Panc1 (cell line): ENCODE measurements at places on chromosomes 13 and 19. TPM values are rescaled to one million over a fixed set of nuclear protein-coding genes. Genes with fewer than 3 reads are reported as not detected.

Gene ZNF728
- not detected for total RNA-seq

Gene RHPN2
- 227 TPM for total RNA-seq

Gene GTF2F2
- 21.7 TPM for total RNA-seq

Gene SNAPC2
- 63.0 TPM for total RNA-seq

Gene ACTMAP
- total RNA-seq: 5.5 TPM

DNA sequence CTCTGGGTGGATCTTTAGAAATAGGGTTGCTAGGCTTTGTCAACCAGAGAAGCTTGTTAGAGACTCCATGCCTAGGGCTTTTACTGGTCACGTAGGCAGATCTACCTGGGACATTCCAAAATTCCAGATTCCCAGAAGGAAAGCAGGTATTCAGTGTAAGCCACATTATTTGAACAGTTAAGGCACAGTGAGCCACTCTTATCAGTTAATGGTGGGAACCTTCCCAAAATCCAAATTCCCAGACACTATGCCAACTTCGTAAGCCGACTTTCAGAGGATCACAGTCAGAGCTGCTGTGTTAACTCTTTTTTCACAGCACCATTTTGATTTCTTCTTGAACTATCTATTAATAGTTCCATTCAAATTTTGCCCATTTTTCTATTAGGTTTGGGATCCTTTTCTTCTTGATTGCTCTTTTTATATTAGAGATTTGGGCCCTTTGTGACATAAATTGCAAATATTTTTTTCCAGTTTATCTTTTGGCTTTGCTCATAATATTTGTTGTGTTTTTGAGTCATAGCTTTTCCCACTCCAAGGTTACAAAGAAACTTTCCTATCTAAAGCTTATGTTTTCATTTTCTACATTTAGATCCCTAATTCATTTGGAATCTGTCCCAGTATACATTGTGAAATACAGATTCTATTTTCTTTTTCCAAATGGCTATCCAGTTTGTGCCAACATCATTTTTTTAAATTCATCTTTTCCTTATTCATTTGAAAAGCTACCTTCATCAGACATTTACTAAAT, 77.3 kb downstream of the DHRS12 start:
- no peak overlapping the region for H3K27ac ChIP-seq
- H3K4me1 ChIP-seq: 0 out of 2 replicates have a peak, but pooled peaks cover 4% of the 10 kb centered on the region
- H3K27me3 ChIP-seq: no peaks in the 10 kb centered on the region
- no peaks in the 10 kb centered on the region; the same call in 1 of the 2 replicates for H3K36me3 ChIP-seq

DNA sequence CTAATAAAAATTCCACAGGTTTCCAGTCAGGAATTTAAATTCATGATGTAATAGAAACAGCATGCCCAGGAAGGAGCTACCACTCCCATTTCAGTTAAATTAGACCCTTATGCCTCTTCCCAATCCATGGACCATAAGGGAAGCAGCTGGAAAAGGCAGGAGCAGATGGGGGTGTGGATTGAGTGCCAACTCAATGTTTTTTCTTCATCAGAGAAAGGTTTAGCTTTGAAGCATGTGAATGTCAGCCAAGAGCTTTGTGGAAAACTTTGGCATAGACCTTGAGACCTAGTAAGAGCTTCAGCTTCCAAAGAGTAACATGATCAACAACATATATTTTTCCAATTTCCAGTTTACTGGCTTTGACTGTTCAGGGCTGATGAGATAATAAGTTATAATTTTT, 2139.9 kb downstream of the PCDH9 start:
- no peaks in the 10 kb centered on the region for H3K4me1 ChIP-seq
- DNase-seq: no peak
- H3K27ac ChIP-seq: no peak overlapping the region

- peaks cover 83% of the 10 kb centered on the region for H3K4me1 ChIP-seq
- DNase-seq: no peak
- H3K27me3 ChIP-seq: no peaks in the 10 kb centered on the region
- no peak overlapping the region for H3K4me3 ChIP-seq
- peaks cover 29% of the 10 kb centered on the region for H3K36me3 ChIP-seq
- peak overlapping the region; percentile 23; the same call in 1 of the 2 replicates for H3K27ac ChIP-seq
Observed at GRCh38 chr19:54207676-54207982, 7.0 kb downstream of the RPS9 start.

DNA sequence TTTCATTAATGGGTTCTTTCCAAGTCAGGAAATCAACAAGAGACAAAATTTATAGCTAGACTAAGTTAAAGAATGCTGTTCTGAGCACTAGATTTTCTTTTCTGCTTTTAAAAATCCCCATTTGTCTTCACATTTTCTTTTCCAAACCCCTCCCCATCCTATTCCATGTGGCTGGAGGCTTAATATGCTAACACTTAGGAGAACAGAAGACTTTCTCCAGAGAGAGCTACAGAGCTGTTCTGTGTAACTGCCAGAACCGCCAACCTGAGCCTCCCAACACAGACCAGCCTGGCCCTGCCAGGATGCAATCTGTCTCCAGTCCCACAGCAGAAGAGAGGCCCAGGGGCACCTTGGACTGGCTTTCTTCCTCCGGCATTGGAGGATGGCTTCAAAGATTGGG, 264.1 kb downstream of the NDFIP2 start:
- no peaks in the 10 kb centered on the region; the same call in 1 of the 2 replicates for H3K4me1 ChIP-seq
- H3K4me3 ChIP-seq: no peak overlapping the region
- no peak overlapping the region for H3K27ac ChIP-seq

GRCh38 chr13:26469602-26470001, 87.9 kb upstream of the WASF3 start:
- DNase-seq: no peak
- H3K4me3 ChIP-seq: no peak overlapping the region
- H3K27me3 ChIP-seq: no peaks in the 10 kb centered on the region
- no peaks in the 10 kb centered on the region for H3K36me3 ChIP-seq
- H3K27ac ChIP-seq: no peak overlapping the region

DNA sequence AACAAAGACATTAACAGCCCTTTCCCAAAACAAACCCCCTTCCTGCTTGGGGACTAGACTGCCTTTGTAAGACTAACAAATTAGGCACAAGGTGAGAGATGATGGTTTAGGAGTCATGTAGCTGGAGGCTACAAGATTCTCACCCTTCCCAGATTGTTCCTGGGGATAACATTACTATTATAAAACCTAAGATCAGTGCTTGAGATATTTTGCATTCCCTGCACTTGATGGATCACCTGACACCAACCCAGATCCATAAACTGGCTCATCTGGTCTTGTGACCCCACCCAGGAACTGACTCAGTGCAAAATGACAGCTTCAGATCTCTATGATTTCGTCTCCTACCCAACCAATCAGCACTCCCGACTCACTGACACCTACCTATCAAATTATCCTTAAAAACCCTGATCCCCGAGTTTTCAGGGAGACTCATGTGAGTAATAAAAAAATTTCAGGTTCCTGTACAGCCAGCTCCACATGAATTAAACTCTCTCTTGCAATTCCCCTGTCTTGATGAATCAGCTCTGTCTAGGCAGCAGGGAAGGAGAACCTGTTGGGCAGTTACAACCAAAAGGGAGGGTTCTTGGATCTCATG, 2.4 kb upstream of the ZNF616 start:
- no peak overlapping the region for H3K4me3 ChIP-seq
- H3K4me1 ChIP-seq: no peaks in the 10 kb centered on the region; the same call in 1 of the 2 replicates
- no peaks in the 10 kb centered on the region for H3K27me3 ChIP-seq
- no peak overlapping the region for H3K27ac ChIP-seq
- H3K36me3 ChIP-seq: no peaks in the 10 kb centered on the region; the same call in 1 of the 2 replicates
- DNase-seq: no peak

DNA sequence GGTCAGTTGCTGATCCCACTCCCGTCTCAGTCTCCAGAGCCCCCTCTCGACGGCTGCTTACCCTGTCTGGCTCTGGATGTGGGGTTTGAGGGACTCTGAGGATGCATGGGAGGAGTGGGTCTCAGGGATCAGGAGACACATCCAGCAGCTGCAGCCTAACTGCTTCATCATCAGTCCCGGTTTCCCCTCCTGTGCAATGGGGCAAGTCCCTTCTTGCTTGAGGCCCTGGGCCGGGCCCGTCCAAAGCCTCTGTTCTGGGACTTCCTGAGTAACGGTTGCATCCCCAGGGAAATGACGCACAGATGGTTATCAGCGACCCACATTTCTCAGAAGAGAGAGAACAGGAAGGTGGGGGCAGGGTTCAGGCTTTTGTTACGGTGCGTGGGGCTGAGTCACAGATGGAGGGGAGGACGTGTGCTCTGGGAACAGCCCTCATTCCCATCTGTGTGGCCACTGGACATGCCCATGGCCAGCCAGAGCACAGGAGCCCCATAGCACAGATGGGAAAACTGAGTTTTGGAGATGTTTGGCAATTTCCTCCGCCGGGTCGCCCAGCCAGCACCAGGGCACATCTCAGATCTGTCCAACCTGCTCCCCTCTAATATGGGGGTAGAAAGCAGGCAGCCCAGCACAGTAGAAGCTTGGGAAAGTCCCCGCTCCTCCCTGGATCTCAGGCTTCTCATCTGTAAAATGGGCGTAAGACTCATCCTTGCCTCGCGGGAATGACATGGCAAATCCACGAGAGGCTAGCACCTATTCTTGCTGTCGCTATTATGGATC, 19.3 kb downstream of the GNA15 start:
- H3K27ac ChIP-seq: peak overlapping the region; percentile 51; the same call in 1 of the 2 replicates
- H3K27me3 ChIP-seq: no peaks in the 10 kb centered on the region
- no peaks in the 10 kb centered on the region for H3K36me3 ChIP-seq

- no peaks in the 10 kb centered on the region for H3K36me3 ChIP-seq
- no peak overlapping the region for H3K4me3 ChIP-seq
- no peak overlapping the region for H3K27ac ChIP-seq
Observed at GRCh38 chr19:30969591-30969990, 379.6 kb downstream of the TSHZ3 start.

DNA sequence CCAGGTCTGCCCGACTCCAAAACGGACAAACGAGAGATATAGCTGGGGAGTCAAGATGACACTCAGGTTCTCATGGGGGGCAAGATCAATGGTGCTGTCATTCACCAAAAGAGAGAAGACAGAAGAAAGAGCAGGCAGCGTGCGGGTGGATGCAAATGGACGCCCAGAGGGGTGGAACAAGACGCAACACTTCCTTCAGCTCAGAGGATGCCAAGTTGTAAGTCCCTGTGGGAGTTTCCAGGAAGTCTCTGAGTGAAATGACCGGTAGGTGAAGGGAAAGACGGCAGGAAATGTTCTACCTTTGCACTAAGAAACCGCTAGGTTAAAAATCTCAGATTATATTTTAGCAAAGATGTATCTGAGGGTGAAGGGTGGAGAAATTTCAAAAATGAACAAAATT, 26.5 kb downstream of the TUBGCP3 start:
- no peaks in the 10 kb centered on the region for H3K4me1 ChIP-seq
- DNase-seq: no peak
- no peak overlapping the region for H3K4me3 ChIP-seq
- H3K27ac ChIP-seq: no peak overlapping the region
- H3K27me3 ChIP-seq: no peaks in the 10 kb centered on the region

DNA sequence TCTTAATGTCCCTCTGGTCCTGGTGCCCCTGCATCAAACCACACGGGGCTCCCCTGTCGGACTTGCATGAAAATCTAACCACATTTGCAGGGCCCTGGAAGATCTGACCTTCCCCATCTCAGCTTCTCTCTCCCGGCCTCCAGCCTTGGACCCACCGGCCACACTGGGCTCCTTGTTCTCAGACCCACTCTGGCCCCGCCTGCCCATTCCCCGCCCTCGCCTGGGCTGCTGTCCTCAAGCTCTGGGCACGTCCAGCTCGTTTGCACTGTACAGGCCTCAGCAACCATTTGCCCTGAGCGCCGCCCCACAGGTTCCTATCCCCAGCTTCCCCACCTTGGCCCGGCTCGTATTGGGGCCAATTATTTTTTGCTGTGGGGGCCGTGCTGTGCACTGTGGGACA, 10.5 kb downstream of the MYO9B start:
- DNase-seq: no peak
- H3K4me1 ChIP-seq: peaks cover 8% of the 10 kb centered on the region
- no peaks in the 10 kb centered on the region for H3K27me3 ChIP-seq
- no peak overlapping the region for H3K4me3 ChIP-seq
- H3K36me3 ChIP-seq: no peaks in the 10 kb centered on the region

DNA sequence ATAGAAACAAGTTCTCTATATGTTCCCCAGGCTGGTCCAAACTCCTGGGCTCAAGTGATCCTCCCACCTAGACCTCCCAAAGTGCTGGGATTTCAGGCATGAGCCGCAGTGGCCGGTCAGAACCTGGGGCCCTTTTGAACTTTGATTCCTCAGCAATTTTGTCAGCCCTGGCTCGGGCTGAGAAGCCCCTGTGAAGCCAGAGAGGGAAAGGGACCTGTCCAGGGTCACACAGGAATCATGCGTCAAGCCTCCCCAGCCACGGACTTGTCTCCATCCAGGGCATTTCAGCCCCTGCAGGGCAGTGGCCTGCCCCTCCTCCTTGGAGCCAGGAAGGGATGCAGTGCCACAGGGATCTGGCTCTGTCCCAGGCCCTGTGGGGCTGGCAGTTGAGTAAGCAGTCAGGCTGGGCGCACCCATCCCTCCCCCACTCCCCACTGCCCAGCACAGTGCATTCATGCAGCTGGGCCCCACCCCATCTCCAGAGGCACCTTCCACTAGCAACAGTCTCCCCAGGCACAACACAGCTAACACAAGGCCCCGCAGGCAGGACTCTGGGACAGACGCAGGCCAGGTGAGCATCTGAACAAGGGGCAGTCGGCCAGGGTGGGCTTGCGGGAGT, at the start of gene CAPS:
Gene CAPS (plus strand): TSS at position 516 of the 619 bp plus-strand sequence. CDS start 153 bp downstream, outside the sequence.
- H3K4me1 ChIP-seq: peaks cover 7% of the 10 kb centered on the region
- H3K4me3 ChIP-seq: no peak within 1 kb of the TSS

DNA sequence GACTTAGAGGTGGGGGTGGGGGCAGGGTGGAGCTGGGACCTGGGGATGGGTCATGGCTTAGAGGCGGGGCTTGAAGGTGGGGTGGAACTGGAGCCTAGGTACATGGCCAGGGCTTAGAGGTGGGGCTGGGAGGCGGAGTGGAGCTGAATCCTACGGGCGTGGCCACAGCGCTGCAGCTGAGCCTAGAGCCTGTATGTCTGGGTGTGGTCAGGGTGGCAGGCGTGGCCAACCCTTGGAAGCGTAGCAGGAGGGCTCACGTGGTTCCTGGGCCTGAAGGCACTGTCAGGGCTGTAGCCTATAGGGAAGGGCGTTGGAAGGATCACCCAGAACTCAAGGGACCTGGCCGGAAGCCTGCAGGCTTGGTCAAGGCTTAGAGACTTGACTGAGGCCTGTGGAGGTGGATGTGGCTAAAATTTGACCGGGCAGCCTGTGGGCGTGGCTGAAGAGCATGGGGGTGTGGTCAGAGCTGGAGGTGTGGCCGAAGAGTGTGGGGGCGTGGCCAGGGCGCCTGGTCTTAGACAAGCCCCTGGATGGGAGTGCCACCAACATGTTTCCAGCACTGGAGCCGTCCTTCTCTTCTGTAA, 24.3 kb downstream of the COLGALT1 start:
- peak; percentile 25 for DNase-seq
- no peaks in the 10 kb centered on the region for H3K4me1 ChIP-seq
- no peaks in the 10 kb centered on the region for H3K36me3 ChIP-seq
- no peaks in the 10 kb centered on the region for H3K27me3 ChIP-seq
